ENCODE measurements at places on chromosomes 7 and 10.

GRCh38 chr7:38306914-38307313 is 33.5 kb upstream of the TARP start:
- no peak for DNase-seq

DNA sequence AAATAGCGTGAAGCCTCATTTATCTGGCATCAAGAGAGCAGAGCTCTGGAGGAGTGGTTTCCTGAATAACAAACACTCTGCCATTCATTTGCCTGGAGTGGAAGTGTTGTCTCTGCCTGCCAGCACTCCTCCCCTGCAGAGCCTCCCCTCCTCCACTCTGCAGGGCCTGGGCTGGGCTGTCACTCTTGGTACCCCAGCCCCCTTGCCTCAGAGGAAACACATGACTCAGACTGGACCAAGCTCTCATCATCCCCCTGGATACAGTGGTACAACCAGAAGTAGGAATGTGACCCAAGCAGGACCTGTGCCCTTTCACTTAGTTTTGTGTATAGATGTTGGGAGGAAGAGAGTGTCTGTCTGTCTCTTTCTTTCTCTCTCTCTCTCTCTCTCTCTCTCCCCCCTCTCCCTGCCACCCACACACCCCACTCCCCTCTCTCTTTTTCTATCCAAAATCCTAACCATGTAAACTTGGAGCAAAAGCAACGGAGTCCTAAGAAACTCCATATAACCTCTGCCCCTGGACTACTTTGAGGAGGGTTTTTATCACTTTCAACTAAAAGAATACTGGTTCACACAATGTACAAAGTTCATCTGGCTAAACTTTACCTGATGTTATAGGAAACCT is 43.9 kb downstream of the DOCK4 start:
- DNase-seq: peak; percentile 66

- DNase-seq: no peak
Observed at GRCh38 chr7:91082852-91083495, 181.3 kb upstream of the FZD1 start.

GRCh38 chr7:101402081-101402779 is 39.6 kb downstream of the COL26A1 start:
- DNase-seq: no peak

DNA sequence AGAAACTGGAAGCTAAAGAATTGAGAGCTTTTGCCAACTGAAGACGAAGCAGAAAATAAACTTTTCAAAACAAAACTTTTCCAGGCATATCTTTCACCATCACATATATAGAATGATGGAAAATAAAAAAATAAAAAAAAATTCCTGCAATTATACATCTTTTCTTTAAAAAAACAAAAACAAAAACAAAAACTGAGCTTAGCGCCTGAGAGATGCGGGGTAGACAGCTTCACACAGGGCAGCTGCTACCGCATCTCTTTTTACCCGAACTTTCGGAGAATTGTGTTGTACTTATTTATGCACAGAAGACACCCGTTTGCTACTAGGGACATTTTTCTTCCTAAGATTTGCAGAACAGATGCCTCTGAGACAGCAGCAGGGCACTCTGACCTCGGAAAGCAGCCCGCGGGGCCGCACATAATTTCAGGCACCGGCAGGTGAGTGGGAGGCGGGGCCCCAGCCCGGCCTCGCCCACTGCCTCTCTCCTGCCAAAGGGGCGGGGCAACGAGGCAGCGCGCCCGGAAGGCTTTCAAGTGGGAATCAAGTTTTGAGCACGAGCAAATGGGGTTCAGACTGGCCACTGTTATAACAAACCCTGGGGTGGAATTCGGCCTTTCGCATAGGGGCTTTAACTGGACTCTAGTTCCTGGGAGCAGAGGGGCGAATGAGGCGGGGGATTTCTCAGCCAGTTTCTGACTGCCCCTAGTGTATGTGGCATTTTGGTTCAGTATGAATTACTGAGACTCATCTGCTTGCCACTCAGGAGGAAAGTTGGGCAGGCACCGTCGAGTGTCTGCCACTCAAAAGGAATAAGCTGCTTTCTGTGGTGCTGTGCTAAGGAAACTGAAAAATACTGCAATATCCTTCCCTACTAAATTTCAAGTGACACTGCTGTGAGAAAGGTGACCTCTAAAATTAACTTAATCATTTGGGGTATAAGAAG is 18.5 kb upstream of the FAM133B start:
- DNase-seq: peak; percentile 16
